Epithelial cell of esophagus (primary cell): ENCODE measurements at places on chromosomes 1 and 21.

- peak; percentile 98 for DNase-seq
These were observed 81.8 kb downstream of the LAMC2 start for GRCh38 chr1:183267646-183268431.

DNA sequence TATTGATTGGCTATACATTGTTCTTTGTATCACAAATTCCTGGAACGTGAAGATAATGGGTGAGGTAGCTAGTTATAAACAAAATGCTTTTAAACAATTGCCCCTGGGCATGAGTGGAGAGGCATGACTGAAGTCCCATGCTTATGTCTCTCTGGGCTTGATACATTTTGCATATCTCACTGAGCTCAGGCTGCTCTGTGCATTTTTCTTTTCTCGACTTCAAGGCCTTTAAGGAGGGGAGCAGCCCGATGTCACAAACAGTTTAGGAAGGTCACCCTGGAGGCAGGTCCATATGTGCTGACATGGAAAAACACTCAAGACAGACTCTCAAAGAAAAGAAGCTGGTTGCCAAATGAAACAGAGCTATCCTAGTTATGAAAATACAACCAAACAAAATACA, 80.1 kb upstream of the PUM1 start:
- no peak for DNase-seq

GRCh38 chr1:20847611-20848080, 60.5 kb upstream of the HP1BP3 start:
- peak; percentile 40 for DNase-seq

DNA sequence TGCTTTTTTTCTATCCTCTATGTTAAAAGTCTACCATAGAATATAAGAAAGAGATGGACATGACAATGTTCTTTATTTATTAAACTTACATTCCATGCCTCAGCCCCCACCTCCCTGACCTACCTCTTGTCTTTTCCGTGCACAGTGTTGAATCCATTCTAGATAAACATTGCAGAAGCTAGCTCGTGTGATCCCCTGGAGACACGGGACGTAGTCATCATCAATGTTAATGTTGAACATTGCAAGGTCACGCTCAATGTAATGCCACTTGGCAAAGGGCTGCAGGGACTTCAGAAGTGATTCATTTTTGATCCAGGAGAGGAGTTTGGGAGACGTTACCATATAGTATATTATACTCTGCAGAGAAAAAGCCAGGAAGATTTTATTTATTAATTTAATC, 66.4 kb downstream of the NTPCR start:
- no peak for DNase-seq

DNA sequence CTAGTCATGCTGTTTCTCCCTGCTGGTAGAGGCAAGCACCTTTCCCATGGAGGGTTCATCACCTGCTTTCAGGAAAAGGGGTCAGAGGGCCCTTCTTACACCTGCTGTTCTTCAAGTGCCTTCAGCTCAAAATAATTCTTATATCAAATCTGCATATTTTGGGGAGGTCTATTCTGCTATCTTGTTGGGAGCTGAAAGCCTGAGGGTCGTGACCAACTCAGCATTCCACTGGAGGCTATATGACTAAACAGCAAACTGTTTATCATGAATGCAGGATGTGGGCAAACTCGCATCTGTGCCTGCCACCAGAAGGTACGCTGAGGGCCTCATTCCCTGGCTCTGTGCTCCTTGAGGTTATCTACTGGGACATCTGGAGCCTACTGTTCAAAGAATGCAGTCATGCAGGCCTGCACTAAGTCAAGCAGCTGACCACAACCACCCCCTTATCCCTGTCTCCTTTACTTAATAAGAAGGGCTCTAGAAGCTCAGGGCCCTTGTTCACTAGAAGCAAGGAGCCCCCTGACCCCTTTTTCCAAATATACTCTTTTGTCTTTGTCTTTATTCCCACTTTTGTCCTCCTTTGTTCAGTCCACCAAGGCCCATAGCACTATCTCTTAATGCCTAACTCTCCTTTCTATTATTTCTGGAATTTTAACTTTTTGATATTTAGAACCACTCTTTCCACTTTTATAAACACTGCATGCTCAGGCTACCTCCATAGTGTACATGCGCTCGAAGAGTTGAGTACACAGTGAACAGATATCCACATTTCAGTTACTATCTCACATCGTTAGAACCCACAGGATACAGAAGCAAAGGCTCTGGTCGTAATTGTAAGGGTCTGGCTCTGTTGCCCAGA, 4.5 kb upstream of the TRIM17 start:
- DNase-seq = no peak

DNA sequence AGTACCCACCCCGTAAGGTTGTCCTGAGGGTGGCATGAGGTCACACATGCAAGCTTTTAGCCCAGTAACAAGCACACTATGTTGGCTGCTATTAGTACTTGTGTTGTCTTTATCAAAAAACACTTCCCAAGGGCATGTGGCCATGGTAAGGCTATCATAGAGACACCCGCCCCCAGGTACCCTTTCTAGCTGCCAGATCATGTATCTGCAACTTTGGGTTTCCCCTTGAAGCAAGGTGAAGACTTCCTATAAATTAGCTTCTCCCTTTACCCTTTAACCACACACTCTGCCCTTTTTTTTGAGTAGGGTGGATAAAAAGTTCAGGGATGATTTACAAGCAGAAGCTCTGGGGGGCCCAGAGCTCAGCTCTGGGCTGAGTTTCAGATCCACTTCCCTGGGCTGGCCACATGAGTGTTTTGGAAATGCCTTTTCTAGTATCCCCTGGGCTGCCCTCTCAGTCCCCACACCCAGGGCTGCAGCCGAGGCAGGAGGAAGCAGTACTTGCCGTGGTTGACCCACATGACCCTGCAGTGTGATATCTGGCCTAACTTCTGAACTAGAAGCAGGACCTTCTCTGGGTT, 2.0 kb downstream of the ZDHHC18 start:
- DNase-seq = no peak

GRCh38 chr1:196608390-196609369, at the start of gene KCNT2:
Gene KCNT2, minus strand, starts transcription at chr1:196608440. Its CDS starts 131 bp downstream, at chr1:196608309.
- peak; percentile 35 for DNase-seq

DNA sequence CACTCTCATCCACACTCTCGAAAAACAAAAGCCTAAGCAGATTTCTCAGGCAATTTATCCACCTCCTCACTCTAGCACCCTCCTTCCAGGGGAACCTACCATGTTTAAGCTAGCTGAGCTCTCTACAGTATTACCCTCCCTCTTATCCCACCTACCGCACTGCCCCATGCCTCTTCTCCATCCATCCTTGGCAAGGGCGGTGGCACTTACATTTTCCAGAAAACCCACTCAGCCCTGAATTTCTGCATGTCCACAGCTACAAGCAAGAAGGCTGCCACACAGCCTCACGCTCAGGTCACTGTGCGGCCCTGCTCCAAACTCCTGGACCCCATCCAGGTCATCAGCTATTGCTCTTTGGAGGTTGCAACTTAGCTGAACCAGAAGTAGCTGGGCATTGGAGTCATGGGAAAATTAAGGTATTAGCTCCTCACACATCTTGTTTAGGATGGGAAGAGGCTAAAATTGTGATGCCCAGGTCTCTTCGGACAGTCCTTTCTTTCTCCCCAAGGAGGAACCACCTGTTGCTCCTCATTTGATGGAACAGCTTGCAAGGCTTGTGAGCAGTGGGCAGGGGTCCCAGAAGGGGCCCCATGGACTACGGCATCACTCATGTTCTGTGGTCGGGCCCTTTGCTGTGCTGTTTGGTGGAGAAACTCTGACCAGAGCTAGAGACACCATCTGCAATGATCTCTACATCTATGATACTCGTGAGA, 1.1 kb downstream of the KLHDC9 start:
- DNase-seq = no peak

DNA sequence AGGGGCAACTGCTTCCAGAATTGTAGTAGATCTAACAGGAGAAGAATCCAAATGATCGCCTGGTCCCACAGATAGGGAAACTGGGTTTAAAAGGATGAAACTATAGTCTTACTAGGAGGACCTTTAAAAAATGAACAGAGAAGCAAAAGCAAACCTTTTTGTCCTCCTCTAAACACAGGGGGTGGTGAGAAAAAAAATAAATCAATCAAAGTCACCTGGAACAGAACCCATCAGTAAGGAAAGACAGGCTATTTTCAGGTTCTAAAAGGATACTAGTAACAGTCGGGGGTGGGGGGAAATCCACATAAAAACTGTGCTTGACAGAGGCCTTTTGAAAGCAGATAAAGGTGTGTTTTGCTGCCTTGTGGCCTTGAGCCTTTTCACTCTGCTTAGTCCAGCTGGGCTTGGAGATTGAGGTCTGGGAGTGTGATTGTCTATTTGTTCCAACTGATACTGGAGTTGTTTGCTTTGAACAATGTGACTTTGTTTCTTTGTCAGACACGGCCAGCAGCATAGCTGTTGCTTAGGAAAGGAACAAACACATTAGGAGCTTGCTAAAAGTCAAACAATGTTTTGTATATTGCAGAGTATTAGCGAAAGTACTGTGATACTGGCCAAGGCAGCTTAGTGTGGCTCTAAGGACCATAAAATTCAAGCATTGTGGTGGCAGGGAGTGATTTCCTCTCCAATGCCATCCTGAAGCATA, 141.1 kb upstream of the IRF2BP2 start:
- DNase-seq = no peak

- no peak for DNase-seq
These were observed 503.8 kb upstream of the PLXNA2 start for GRCh38 chr1:208747979-208748378.

- no peak for DNase-seq
These were observed 13.2 kb upstream of the GBP5 start for GRCh38 chr1:89285745-89286380.

GRCh38 chr1:211604548-211604947, 25.6 kb upstream of the SLC30A1 start:
- no peak for DNase-seq

DNA sequence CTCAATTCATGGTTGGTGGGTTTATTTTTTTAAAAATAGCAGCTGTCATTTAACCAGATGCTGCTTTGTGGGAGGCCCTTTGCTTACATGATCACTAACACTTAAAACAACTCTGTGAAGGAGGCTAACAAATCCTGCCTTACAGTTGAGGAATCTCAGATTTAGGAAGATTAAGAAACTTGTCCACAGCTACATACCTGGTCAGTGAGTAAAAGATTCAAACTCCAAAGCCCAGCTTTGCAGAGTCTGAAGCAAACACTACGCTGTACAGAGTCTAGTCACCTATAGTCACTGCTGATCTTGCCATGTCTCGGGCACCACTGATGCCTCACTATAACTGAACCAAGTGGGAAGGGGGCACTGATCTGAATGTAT, 535.4 kb downstream of the SMYD3 start:
- no peak for DNase-seq

DNA sequence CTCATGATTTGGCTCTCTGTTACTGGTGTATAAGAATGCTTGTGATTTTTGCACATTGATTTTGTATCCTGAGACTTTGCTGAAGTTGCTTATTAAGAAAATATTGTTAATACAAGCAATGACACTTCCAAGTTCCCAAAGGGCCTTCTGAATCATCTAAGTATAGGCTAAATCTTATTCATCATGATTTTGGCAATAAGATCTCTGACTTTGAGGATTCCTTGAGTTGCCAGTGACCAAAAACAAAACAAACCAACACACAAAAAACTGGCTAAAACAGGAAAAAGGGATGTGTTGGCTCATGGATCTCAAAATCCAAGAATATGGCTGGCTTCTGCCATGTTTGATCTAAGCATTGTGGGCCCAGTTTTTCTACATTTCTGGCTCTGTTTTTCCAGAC, 163.4 kb downstream of the HHIPL2 start:
- DNase-seq = no peak

GRCh38 chr21:38223893-38224540, 32.8 kb upstream of the KCNJ15 start:
- DNase-seq = peak; percentile 68

DNA sequence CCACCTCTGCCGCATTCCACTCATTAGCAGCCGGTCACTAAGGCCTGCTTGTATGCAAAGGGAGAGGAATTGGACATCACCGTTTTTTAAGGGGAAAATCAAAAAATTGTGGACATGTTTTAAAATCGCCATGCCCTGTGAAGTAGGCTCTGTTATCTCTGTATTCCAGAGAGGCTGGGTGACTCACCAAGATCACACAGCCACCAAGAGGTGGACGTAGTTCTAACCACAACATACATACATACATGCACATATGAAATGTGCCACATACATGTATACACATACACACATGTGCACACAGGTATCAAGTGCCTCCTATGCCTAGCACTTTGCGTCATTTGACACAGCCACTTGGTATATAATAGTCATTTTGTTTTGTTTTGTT, 16.0 kb upstream of the ZSCAN20 start:
- DNase-seq = no peak

GRCh38 chr1:182897696-182898095, 55.3 kb downstream of the SHCBP1L start:
- DNase-seq = no peak

- no peak for DNase-seq
These were observed 47.2 kb upstream of the ECE1 start for GRCh38 chr1:21337454-21337927.

GRCh38 chr1:12011998-12012397, 7.3 kb upstream of the MIIP start:
- DNase-seq = no peak

DNA sequence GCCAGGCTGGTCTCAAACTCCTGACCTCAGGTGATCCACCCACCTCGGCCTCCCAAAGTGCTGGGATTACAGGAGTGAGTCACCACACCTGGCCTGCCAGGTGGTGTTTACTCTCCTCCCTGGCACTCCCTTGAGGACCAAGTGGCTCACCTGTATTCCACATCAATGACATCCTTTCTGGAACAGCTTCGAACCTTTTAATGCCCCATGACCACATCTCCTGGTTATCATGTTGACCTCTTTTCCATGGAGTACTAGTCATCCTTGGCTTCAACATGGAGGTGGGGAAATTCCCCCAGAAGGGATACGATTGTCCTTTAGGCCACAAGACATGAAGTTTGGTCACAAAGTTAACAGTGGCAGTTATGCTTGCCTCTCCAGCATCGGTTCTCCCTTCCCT, 66.9 kb downstream of the CDC7 start:
- DNase-seq = peak; percentile 46

GRCh38 chr1:227845147-227845458, 29.6 kb downstream of the PRSS38 start:
- DNase-seq = no peak

DNA sequence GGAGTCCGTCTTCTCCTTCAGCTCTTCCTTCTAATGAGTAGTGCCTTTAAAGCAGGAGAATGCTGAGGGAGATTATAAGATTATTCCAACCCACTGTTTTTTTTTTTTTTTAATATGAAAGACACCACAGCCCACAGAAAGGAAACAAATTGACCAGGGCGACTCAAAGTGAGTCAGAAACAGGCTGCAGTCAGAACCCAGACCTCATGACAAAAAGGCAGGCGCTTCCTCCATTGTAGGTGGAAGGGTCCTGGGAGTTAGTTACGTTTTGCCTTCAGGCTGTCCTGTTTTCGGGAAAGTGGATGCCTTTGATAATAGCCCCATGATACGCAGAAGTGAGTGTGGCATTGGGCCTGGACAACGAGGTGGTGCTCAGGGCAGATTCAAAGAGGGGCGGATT, 21.0 kb downstream of the PLXNA2 start:
- no peak for DNase-seq
